SW 1271 (cell line): ENCODE measurements at places on chromosomes 4 and X.
A peak's percentile ranks its signal among the peaks of the same experiment; 100 is the strongest.

GRCh38 chr4:118783887-118784286 lies 52.0 kb downstream of the SEC24D start:
- no peak for DNase-seq

DNA sequence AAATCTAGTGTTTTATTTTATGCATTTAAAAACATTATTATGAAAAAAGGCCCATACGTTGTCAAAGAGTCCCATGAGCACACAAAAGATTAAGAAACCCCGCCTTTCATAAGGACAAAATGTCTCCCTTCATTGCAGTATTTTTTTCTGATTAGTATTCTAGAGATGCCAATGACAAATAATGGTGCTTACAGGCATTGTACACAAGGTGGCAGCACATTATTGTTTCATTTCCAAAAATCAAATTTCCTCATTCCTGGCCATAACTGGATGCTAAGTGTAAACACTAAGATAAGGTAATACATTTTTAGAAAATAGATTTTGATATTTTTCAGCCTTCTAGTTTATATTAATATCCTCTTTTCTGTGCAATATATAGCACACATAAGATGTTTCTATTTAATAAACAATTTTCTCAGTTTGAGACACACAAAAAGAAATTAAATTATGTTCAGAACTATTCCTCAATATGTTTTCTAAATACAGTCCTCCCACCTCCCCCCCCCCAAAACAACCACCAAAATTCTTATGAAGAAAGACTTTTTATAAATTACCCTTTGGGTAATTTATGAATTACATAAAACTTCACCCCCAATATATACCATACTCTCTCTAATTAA lies 47.7 kb downstream of the TIGD2 start:
- peak; percentile 53 for DNase-seq

DNA sequence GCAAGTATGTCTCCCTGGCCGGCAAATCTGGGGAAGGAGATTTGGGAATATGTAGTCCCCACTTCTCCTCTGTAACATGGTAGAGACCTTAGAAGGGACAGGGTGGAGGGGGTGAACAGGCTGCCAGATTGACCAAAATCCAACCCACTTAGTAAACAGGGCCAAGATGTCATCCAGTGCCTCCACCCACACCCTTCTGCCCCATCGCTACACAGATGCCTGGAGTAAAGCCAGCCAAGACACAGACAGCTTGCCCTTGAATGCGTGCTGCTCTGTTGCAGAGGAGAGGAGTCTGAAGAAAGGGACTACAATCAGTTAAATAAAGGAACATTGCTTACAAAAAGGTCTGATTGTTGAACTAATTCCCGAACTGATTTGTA lies 160.1 kb upstream of the LDB2 start:
- no peak for DNase-seq

GRCh38 chr4:71532407-71532806 lies 193.6 kb downstream of the SLC4A4 start:
- DNase-seq = no peak

- no peak for DNase-seq
Observed at GRCh38 chrX:2677764-2678163, 13.3 kb upstream of the CD99 start.

GRCh38 chrX:20378233-20378920 lies 111.7 kb upstream of the RPS6KA3 start:
- DNase-seq = no peak

- DNase-seq = no peak
Observed at GRCh38 chr4:24801136-24801855, 5.9 kb downstream of the SOD3 start.

DNA sequence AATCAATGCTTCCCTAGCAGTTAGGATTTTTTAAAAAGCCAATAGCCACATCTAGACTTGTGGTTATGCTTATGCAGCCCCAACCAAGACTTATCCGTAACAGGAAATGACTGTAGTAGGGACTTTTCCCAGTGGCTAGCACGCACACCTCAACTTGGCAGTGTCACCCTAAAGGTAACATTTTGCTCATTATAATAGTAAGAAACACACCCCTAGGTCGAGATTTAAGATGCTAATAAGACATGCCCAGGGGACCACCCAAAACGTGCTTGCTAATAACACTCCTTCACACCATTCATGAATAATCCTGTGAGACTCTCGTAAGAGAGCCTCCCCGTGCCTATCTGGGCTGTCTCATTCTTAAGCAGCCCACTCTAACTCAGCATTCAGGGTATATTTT lies 195.3 kb downstream of the CHIC1 start:
- no peak for DNase-seq
